Neural progenitor cell (in vitro differentiated cells): ENCODE measurements at places on chromosomes 1 and 21. TPM values are rescaled to one million over a fixed set of nuclear protein-coding genes. Genes with fewer than 3 reads are reported as not detected.
A peak's percentile ranks its signal among the peaks of the same experiment; 100 is the strongest.

DNA sequence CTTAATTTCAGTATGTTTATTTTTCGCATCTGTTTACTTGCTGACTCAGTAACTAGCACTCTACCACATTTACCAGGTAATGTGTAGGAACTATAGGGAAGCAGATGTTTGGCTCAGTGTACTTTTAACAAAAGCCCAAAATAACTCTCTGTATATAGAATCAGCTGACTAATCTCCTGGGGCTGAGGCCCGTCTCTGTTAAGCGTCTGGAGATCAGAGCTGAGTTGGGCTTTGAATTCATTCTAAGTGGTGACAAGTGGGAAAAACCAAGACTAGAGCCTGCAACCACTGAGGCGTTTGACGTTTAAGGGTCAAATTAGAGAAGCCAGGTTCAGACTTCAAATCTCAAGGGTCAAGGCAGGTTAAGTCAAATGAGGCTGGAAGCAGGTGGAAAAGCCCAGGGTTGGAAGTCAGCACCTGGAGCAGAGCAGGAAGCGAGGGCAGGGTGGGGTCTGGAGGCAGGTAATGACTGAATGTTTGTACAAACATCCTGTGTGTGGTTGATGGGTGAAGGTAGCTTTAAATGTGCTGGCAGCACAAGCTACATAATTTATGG, 56.8 kb upstream of the LYST start:
- DNase-seq, result no peak

- DNase-seq, result no peak
Measured at GRCh38 chr1:220887202-220887519, 7.9 kb downstream of the HLX start.

DNA sequence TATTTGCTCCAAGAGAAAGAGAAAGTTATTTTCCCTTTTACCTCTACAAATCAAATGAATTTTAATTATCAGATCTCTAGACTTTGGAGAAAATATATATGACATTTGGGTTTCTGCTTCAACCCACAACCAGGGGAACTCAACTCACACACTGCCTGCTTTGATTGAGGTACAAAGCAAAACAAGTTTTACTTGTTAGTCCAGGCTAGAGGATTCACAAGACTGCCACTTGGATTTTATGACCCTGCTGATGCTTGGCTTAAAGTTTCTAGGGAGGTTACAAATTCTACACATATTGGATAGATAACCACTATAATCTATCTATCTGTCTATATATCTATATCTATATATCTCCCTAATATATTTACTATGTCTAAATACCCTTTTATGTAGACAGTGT, 467.3 kb upstream of the RGS18 start:
- DNase-seq, result no peak

DNA sequence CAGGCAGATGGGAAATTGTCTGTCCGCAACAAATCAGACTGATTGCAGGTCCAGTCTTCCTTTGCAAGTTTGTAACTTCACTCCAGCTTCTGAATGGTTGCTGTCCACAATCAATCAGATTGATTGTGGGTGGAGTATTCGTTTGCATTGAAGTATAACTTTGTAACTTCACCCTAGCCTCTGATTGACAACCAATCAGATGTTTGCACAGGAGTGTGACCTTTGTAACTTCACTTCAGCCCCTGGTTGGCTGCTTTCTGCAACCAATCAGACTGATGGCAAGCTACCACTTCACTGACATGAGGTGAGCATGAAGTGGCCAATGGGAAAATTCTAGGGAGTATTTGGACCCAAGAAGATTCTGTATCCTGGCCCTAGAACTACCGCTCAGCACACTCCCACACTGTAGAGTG, 25.7 kb downstream of the OR10J1 start:
- DNase-seq, result no peak

DNA sequence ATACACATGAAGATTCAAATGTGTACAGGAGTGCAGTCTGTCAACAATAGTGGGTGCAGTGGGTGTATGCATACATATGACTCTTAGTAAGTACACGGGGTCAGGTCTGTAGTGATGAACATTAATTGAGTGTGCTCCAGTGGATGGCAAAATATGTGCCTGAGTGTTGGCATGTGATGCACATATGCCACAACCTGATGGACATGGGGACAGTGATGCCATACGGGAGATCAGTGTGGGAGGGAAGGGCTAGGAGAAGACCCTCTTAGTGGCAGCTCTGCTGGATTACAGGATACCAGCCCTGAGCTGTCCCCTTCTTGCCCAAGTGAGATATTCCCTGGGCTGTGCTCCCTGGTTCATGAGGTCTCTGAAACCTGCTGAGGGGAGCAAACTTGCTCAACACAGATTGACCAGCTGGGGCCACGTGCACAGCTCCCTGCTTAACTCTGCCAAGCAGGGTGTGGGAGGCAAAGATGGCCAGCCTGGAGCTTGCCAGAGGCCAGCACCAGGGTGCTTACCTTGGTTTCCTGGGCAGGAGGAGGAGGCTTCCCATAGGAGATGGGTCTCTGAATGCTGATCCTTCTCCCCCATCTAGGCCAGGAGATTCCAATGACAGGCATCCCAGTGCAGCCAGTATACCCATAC, 2.2 kb downstream of the SHISA4 start:
- no peak for DNase-seq

FASLG gene
- not detected in 2 replicates for total RNA-seq

DNA sequence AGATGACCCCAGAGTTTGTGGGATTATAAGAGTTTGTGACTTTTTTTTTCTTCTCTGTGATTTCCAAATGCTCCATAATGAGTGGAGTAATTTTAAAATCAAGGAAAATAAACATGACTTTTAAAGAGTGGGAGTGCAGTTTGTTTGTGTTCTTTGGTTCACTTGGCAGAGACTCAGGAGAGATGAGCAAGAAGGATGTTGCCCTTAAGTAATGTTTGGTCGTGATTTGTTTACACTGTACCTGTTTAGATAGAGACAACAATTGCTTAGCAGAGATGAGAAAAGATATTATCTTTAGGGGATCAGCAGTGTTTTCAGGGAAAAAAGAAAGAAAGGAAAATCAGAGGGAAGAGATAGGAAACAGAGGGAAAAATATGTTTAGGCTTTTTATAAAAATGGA, 170.8 kb downstream of the ADSS2 start:
- no peak for DNase-seq

- DNase-seq, result no peak
Measured at GRCh38 chr1:56541408-56541807, 38.0 kb downstream of the PLPP3 start.

SPRR2F gene
- total RNA-seq, result not detected in 2 replicates

MCOLN3 gene
- total RNA-seq, result 0.47 and 0.65 TPM in 2 replicates

GRCh38 chr1:99963041-99963795, 6.6 kb upstream of the SLC35A3 start:
- no peak for DNase-seq

DNA sequence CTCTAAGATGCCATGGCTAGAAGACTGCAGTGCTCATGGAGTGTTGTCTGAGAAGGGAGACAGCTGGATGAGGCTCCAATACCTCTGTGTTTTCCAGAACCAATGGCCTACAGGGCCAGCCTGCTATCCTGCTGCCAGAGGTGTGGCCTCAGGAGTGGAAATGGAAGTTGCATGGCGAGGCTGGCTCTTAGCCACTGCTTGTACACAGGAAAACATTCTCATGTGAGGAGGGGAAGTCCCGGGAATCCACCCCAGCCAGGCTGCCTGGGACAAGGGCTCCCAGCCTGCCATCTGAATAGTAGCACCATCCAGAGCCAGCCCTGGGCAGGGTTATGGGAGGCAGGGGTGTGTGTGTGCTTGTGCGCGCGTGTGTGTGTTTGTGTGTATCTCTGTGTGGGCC, 56.5 kb downstream of the SDC3 start:
- DNase-seq, result no peak

GRCh38 chr1:240138867-240139266, 47.2 kb downstream of the FMN2 start:
- no peak for DNase-seq

GCSAML gene
- not detected in 2 replicates for total RNA-seq

SPRR4 gene
- not detected in 2 replicates for total RNA-seq

DNA sequence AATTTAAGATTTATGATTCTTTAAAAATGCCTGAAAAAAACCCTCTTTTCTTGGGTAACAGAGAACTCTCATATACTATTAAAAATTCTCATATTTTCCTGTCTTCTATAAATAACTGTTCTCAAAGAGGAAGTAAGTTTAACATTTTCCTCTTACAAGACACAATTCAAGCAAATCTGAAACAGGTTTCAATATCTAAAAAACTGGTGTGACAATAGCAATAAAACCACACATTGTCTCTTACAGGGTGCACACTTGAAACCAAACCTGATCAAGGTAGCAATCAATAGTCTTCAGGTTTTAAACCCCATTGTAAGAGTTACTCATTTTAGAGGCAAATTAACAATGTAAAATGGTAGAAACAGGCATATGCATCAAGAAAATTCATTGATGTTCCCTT, 28.0 kb downstream of the FUBP1 start:
- no peak for DNase-seq

CENPL gene
- total RNA-seq, result 33.4 and 37.7 TPM in 2 replicates

GRCh38 chr21:31410499-31411131, 66.6 kb upstream of the TIAM1 start:
- DNase-seq, result no peak

DNA sequence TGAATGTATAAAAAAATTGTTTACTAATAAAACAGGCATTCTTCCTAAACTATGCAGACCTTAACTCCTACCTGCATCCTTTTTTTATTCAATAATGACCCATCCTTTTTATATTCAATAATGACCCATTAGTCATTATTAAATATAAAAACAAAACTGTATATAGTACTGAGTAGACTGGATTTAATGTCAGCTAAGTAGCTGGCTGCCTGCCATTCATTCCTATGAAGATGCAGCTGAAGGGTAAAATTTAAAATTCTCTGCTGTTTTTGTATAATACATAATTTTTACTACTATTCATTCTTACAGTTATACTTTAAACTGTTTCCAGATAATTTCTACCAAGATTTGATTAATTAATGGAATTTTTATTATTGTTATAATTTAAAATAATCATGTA, 79.3 kb downstream of the DENND1B start:
- DNase-seq, result no peak

GRCh38 chr1:88595355-88596002, 88.6 kb upstream of the PKN2 start:
- no peak for DNase-seq

GRCh38 chr1:211548321-211549091, 30.5 kb downstream of the SLC30A1 start:
- no peak for DNase-seq

DNA sequence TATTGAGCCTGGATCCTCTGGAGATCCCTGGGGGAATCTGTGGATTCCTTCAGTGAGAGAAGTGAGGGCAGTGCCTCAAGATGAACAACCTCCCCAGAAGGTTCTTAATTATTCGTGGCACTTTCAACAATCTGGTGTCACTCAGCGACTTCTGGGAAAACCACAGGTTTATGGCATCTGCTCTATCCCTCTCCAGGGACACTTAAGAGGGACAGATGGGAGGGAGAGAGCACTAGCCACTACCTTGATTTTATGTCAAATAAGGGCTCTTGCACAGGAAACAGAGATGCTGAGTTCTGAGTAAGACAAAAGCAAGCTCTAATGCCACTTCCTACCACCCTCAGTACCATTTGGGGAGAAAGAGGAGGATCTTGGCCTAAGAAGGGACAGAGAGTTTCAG, 21.2 kb upstream of the CHI3L1 start:
- DNase-seq, result no peak

DNA sequence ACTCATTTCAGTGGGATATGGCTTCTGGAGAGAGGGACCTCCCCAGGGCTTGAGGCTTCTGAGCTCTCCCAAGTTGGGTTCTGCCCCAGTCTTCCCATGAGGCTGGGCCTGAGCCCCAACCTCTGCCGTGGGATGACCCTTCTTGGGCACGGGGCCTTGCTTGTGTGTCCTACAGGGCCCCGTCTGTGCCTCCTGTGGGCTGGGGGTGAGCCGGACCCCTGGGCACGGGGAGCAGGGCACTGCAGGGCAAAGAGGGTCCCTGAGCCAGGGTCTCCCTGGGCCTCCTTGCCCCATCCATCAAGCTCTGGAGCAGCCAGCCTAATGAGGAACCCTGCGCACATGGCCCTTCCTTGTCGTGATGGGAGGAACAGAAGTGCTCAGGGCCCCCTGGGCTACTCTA, 5.2 kb upstream of the SMYD3 start:
- DNase-seq, result no peak

GRCh38 chr21:16047904-16048303, 318.1 kb downstream of the USP25 start:
- no peak for DNase-seq

DNA sequence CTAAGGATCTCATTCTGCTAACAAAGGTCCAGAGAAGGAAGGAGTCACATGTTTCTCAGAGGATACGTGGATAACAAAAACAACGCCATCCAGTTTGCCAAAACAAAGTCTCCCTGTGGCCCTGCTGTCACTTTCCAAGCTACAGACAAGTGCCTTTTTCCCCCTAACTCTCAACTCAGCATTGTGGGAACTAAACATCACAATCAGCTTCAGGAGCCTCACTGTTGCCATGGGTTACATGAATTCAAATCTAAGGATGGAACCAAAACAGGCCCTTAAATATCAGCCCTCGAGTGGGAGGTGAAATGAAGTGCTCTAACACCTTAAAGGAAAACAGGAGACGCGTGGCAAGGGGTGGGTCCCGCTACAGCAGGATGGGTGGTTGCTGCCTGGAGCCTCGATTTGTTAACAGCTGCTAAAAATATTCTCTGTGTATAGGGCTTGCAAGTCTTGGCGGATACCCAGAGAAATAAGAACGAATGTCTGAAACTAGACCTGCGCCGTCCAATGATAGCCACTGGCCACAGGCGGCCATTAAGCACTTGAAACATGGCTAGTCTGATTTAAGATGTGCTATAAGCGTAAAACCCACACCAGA, 66.4 kb upstream of the SOD1 start:
- no peak for DNase-seq

GRCh38 chr1:55010194-55010886, 11.6 kb downstream of the BSND start:
- DNase-seq, result no peak

- no peak for DNase-seq
Measured at GRCh38 chr1:205518661-205519540, 14.4 kb downstream of the CDK18 start.

- DNase-seq, result no peak
Measured at GRCh38 chr1:78526496-78526895, 35.7 kb downstream of the PTGFR start.

- no peak for DNase-seq
Measured at GRCh38 chr1:84995484-84996334, 1.2 kb downstream of the MCOLN2 start.

- peak; percentile 91 for DNase-seq
Measured at GRCh38 chr1:32972814-32973428, 8.3 kb upstream of the RNF19B start.

DNA sequence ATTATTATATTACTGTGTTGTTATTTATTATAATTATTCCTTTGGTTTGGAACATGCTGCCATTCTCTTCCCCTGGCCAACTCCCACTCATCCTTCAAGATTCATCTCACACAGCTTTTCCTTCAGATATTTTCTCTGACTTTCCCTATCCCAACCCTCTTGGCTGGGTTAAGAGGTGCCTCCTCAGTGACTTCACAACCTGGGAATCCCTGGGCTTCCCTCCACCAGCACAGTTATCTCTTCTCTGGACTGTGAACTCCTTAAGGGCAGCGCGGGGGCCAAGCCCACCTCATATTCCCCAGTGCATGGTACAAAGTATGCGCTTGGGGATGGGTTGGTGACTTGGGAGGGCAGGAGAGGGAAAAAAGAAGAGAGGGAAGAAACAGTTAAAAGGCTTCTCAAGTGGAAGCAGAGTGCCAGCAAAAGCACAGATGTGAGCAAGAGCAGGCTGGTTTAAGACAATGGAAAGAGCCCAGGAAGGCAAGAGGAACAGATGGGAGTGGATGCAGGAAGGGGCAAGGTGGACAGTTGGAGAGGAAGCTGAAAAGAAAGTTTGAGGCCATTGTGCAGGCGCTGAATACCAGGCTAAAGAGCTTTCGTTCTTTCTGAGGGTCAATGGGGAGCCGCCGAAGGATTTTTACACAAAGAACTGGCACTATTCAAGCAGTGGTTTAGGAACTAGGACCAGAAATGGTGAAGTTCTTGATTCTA, 132.3 kb downstream of the BEND5 start:
- DNase-seq, result peak; percentile 70
